Cortex of kidney (tissue), 1 donor: ENCODE measurements at places on chromosomes 12 and 14.

DNA sequence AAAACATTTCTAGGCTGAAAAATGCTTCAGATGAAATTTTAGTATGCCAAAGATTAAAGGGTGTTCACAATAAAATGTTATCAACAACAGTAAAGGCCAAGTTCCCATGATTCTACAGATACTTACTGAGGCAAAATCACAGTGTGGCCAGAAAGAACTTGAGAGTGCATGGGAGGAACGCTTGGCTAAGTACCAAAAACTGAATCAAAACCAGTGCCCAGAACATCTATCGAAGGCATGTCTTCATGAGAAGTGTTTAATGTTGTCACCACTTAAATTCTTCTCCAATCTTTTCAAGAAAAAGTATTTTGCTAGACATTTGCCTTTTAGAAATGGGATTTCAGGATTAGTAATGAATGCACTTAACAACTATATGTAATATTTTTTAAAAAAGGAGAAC, 41.5 kb downstream of the KIF21A start:
- no peak for DNase-seq

DNA sequence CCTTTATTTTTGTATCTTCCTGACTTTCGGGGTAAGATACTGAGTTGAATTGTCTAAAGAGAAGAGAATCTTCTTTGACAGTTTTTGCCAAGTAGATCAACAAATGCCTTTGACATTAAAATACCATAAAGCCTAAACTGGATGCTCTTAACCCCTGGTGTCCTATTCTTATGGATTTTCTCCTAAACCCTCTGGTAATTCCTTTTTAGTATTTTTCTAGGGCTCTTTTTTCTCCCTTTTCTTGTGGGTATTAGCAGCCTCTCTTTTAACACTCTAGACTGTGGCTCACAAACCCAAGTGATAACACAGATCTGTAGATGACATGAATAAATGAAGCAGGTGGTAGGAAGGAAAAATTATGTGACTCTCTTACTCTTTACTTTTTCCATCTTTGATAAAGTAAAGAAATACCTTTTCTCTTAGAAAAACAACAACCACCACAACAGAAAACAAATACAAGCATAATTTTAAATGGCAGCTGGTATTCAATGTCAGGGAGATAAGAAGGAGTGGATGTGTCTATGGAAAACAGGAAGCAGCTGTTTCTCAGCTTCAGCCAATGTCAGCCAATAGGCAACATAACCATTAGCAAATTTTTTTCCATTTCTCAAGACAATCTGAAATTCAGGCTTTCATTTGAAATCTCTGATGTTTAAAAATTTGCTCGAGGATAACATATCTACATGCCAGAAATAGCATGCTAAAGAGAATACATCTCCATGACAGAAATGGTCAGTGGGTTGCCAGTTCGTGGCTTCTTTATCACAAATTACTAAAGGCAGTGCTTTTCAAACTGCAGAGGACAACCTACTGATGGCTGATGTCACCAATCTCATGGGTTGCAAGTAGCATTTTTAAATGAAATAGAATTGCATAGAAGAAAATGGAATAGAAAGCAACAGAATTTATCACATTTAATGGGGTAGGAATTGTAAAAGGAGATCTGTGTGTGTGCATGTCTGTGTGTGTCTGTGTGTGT, 123.1 kb upstream of the KRR1 start:
- DNase-seq, result no peak

GRCh38 chr14:97777622-97778355, 980.6 kb downstream of the VRK1 start:
- DNase-seq, result no peak

DNA sequence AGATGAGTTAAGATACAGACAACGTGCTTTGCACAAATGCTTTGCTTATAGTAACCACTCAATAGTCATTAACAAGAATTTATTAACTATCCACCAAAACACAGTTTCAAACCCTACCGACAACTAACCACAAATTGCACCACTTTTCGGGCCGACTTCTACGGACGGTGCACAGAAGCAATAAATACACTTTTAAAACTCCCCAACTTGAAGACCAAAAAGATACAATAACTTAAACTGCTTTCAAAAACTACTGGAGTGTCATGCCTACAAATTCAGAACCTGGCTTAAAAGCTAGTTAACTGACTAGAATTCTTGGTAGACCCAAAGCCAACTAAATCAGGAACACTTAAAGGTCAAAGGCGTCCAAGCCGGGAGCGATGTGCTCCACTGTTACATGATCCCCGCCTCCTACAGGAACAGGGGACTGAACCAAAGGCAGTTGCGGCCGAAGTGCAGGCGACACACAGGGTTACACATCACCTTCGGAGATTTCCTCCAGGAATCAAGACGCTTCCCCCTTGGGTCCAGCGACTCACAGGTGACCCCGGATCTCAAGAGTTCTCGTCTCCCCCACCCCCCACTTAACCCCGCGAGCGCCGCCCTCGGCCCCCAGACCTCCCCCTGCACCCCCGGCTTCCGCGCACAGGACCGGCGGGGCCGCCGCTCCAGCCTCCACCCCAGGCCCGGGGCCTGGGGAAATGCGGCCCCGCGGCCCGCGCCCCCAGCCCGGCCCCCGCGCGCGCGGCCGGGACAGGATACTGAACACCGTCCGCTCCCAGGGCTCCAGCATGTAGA, 507 bp downstream of the SPTSSA start:
- DNase-seq, result no peak

GRCh38 chr14:50946234-50946935, 2.1 kb upstream of the PYGL start:
- DNase-seq, result no peak

DNA sequence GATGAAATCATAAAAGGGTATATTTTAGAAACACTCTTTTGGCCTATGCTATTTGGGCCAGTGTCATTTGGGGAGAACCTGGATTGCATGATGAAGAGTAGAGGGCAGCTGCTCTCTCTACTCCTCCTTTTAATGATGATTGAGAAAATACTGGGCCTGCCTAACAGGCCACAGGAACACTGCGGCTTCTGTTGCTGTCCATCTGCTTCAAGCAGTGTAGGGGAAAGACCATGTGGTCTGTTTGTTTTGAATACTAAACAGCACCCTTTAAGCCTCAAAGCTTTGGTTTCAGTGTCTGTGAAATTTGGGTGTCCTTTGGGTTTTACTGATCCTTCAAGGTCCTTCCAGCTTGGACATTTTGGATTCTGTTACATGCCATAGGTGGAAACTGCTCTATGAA, 78.0 kb downstream of the TTC6 start:
- no peak for DNase-seq

- no peak for DNase-seq
Observed at GRCh38 chr14:81427348-81428058, 27.4 kb upstream of the STON2 start.

DNA sequence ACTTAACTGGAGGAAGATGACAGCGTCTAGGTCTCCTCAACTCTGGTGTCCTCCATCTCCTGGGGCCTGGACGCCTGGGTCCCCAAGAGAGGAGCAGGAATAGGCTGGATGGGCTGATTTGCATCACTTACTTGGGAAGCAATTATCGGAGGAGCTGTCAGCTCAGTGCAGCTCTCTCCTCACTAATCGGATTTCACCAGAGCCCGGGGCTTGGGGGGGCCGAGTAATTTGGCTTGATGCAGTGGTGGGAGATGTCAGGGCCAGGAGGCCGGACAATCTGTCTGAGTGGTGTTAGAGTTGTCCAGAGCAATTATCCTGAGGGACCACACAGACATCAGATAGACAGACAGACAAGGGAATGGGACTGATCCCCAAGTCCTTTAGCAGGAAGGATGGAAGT, 4.6 kb upstream of the SMUG1 start:
- DNase-seq, result no peak

GRCh38 chr14:49962621-49963020, 69.7 kb downstream of the ARF6 start:
- DNase-seq, result no peak

DNA sequence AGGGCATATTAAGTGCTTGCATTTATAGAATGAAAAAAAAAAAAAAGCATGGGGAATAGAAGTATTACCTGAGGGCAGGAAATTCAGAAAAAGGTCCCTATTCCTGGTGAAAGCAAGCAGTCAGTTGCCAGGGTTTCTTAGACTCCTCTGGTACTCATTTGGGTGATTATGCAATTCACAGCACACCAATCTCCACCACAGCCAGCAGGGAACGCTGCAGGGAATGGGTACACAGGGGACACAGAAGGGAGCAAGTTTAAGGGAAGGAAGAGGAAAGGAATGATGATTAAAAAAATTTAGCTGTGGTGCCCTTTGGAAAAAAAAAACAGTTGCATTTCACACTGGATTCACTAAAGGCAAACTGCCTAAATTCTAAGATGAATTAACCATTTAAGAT, 14.2 kb downstream of the BLTP3B start:
- DNase-seq, result no peak

DNA sequence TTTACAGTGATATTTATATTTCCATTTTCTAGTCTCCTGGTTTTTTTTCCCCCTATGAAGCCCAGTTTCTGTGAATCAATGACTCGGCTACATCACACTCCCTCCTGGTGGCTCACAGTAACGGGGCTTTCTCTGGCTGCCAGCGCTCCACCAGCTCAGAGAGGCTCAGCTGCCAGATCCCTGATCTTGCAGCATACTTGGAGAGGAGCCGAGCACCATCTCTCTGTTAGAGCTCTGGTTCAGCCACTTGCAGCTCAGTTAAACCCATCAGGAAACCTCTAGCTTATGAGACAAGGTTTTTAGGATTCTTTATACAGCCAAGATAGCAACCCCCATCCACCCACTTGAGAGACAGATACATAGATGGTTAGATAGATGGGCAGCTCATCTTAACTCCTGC, 74.6 kb downstream of the CIT start:
- DNase-seq, result no peak

- DNase-seq, result no peak
Observed at GRCh38 chr12:79769860-79770485, 79.2 kb upstream of the PAWR start.

GRCh38 chr14:64915797-64916196, 1.5 kb downstream of the CHURC1 start:
- DNase-seq, result no peak

- no peak for DNase-seq
Observed at GRCh38 chr14:74508292-74508731, 14.7 kb downstream of the ISCA2 start.

DNA sequence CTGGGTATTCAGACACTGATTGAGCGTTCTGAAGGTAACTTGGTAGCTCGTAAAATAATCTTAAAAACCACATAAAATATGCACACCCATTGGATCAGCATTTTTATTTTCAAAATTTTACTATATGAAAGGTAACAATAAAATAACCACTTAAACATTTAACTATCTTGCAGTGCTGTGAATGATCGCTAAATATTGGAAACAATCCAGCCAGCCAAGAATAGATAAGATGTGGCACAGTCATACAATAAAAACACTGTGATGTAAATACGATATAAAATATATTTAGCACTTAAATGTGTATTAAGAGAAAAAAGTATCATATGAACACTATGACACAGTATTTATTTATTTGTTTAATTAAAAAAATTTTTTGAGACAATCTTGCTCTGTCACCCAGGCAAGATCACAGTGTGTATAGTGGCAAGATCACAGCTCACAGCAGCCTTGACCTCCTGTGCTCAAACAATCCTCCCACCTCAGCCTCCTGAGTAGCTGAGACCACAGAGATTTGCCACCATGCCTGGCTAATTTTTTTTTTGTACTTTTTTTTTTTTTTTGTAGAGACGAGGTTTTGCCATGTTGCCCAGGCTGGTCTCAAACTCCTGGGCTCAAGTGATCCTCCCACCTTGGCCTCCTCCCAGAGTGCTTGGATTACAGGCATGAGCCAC, 39.4 kb downstream of the SDR9C7 start:
- no peak for DNase-seq

- no peak for DNase-seq
Observed at GRCh38 chr12:130803702-130804101, 35.3 kb downstream of the STX2 start.

GRCh38 chr14:68792678-68792978, 239 bp downstream of the ZFP36L1 start:
- no peak for DNase-seq

DNA sequence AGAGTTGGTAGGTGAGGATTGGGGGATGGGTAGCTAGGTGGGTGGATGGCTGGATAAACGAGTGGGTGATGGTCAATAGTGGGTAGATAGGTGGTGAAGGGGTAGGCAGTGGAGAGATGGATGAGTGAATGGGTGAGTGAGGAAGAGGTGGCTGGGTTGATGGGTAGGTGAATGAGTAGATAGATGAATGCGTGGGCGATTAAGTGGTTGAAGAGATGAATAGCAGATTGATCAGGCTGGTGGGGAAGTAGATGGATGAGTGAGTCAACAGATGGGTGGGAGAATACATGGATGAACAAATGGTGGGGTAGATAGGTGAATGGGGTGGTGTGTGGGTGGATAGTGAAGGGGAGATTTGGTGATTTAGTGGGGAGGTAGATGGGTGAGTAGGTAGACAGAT, 51.1 kb downstream of the SYNE3 start:
- no peak for DNase-seq

- DNase-seq, result no peak
Observed at GRCh38 chr12:56541631-56542030, 20.0 kb downstream of the RBMS2 start.

DNA sequence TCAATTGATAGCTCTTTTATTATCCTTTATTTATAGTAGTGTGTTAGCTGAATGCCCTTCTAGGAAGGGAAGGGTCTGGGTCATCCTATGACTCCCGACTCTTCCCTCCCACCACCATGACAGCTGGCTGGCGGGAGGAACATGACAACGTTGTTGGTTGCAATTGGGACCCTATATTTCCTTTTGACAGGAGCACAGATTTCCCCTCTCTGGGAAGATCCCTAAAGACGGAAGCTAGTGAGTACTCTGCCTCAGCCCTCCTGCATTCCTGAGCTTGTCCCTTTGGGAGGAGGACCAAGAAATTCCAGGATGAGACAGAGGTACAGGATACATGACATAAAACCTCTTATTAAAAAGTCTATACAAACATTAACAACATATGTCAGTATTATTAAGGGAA, 485.4 kb downstream of the NAV3 start:
- DNase-seq, result no peak

DNA sequence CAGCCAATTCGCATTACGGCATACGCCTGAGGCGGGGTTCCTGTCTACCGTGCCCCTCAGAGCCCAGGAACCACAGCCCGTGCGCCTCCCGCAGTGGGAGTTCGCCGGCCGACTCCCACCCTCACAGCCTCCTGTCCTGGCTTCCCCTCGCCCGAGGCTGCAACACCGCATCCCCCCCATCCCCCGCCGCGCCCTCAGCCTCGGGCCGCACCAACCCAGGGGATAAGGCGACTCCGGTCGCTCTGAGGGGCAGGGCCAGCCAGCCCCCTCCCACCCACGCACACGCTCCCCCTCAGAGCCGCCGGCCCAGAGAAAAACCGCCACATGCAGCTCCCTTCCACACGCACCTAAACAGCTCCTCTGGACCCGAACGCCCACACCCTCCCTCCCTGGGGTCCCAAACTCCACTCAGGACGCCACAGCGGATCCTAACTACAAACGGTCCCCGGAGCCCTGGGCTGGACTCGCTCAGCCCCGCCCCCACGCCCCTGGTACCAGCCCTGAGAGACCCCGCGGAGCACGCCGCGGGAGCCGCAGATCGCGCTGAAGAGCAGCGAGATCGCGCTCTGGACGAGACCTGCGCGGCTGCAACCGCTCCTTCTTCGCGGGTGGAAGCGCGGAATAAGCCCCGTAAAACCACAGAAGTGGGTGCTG, at the start of gene C14orf39:
Gene C14orf39, minus strand, starts transcription at position 466 of the 654 bp plus-strand sequence. CDS start 985 bp downstream, outside the sequence.
- no peak for DNase-seq
